ENCODE measurements at places on chromosomes 11 and 22. TPM values are rescaled to one million over a fixed set of nuclear protein-coding genes. Genes with fewer than 3 reads are reported as not detected.
A peak's percentile ranks its signal among the peaks of the same experiment; 100 is the strongest.

Gene TYR
- total RNA-seq = not detected

Gene SCGB1D1
- not detected for total RNA-seq

Gene SCYL1
- 54.3 TPM for total RNA-seq

Gene PRRG4
- 9.7 TPM for total RNA-seq

DNA sequence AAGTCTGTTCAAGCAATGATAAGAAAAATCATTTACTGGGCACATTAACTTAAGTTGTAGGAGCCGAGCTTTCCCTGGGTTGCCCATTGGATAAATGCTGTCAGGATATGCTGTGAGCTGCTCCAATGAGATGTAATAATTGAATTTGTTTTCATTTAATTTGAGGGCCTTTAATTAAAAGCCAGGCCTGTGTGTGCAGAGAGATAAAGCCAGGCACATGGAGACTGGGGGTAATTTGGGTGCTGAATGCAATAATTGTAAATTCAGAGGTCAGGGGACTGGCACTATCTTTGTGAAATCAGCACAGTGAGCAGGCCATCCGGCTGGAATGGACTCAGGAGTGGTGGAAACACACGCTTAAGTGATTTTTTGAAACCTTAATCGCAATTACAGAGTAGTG, 125.8 kb downstream of the OPCML start:
- no peak overlapping the region for H3K4me3 ChIP-seq
- DNase-seq = no peak
- H3K4me1 ChIP-seq = no peaks in the 10 kb centered on the region
- H3K36me3 ChIP-seq = no peaks in the 10 kb centered on the region
- H3K27me3 ChIP-seq = no peaks in the 10 kb centered on the region
- no peak overlapping the region for H3K27ac ChIP-seq

DNA sequence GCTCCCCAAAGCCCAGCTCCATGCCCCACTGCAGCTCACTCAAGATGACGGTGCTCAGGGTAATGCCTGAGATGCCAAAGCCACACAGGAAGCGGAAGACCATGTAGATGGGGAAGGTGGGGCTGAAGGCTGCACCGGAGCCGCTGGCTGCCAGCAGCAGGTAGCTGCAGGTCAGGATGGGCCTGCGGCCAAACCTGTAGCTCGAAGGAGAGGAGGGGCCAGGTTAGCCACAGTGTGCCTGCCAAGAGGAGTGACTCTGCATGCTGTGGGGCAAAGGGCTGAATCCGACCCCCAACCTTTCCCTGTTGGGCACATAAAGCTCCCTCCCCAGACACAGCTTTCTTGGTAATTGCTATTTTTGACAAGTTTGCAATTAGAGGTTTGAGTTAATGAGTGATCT, 14.9 kb upstream of the SLC22A6 start:
- no peak overlapping the region for H3K27ac ChIP-seq
- no peak for DNase-seq
- H3K4me1 ChIP-seq = no peaks in the 10 kb centered on the region

GRCh38 chr11:41384329-41384728, 75.1 kb downstream of the LRRC4C start:
- no peak for DNase-seq
- no peaks in the 10 kb centered on the region for H3K4me1 ChIP-seq
- H3K4me3 ChIP-seq = no peak overlapping the region
- H3K27me3 ChIP-seq = no peaks in the 10 kb centered on the region
- H3K27ac ChIP-seq = no peak overlapping the region

DNA sequence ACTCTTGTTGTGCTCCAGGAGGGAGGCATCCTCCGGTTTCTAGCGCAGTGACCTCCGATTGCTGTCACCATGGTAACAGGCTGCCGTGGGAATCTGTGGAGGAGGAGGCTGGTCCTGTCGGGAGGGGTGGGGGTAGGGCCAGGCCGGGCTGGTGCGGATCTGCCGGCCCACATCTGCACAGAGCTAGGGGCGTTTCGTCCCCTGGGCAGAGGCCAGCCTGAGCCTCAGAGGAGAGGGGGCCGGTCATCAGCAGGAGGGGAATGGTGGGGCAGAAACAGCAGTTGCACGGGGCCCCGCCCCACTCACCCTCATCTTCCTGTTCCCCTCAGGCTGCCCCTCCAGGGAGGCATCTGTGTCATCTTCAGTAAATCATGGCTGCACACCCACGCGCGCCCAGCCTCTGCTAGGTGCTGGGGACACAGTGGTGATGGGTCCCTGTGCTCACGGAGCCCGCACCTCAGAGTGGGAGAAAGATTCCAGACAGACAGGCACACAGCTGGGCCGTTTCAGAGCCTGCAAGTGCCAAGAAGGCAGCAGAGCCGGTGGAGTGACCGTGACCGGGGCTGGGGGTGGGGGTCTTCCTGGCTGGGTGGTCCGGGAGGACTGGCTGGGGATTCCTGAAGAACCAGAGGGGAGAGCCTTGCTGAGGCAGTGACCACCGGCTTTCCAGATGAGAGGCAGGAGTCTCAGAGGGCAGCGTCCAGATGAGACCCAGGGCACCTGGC, 120.5 kb downstream of the CACNA1I start:
- H3K27me3 ChIP-seq = peaks cover 49% of the 10 kb centered on the region
- no peak overlapping the region for H3K27ac ChIP-seq
- H3K4me1 ChIP-seq = peaks cover 4% of the 10 kb centered on the region
- no peaks in the 10 kb centered on the region for H3K36me3 ChIP-seq

GRCh38 chr11:45165806-45166603, 19.6 kb downstream of the PRDM11 start:
- no peak for DNase-seq
- H3K4me3 ChIP-seq = no peak overlapping the region
- H3K27ac ChIP-seq = no peak overlapping the region
- no peaks in the 10 kb centered on the region for H3K27me3 ChIP-seq
- peaks cover 18% of the 10 kb centered on the region for H3K4me1 ChIP-seq

- peaks cover 3% of the 10 kb centered on the region for H3K27me3 ChIP-seq
- no peaks in the 10 kb centered on the region for H3K4me1 ChIP-seq
- no peak overlapping the region for H3K27ac ChIP-seq
- H3K4me3 ChIP-seq = no peak overlapping the region
These were observed 97.9 kb downstream of the SPATA19 start for GRCh38 chr11:133747409-133747808.

DNA sequence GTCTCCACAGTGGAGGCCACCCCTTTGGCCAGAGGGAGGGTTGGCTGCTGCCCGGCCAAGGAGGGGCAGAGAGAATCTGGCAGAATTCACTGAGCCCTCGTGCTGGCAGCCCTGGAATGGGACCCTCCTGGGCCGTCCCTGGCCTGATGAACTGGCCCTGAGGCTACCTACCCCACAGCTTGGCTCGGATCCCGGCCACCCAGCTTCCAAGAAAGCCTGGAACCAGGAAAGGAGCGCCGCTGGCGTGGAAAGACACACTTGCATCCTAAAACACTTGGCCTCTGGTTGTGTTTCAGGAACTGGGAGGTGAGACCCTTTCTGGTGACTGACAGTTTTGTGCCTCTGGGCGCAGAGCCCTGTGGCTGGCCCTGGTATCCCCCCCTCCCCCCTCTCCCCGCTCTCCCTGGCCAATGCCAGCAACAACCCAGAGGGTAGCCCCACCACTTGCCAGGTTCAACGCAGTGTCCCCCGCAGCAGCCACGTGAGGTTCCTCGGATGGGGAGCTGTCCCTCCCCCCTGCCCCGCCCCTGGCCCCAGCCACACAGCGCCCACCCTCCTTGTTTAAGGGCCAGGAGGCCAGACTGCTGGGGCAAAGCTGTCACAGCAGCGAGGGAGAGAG, 693 bp downstream of the NFAM1 start:
- no peak for DNase-seq
- H3K4me3 ChIP-seq = no peak overlapping the region
- no peak overlapping the region for H3K27ac ChIP-seq
- no peaks in the 10 kb centered on the region for H3K36me3 ChIP-seq
- no peaks in the 10 kb centered on the region for H3K27me3 ChIP-seq

DNA sequence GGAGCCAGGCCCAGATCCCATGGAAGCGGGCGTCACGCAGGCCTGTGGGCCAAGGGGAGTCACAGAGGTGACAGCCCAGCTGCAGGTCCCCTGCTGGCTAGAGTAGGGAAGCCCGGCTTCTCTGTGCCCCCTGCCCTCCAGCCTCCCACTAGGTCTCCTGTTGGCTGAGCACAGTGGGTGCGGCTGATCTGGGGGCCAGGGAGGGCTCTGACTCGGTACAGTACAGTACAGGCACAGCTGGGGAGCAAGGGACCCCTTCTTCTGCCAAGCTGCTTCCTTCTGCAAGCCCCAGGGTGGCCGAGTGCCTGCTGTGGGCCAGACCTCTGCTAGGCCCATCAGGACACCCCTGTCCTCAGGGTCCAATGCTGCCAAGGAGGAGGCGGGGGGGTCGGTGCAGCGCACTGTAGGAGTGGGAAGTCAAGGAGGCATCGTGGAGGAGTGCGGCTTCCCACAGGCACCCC, 10.1 kb downstream of the SUSD2 start:
- no peak overlapping the region for H3K4me3 ChIP-seq
- peaks cover 2% of the 10 kb centered on the region for H3K4me1 ChIP-seq
- no peaks in the 10 kb centered on the region for H3K27me3 ChIP-seq
- H3K27ac ChIP-seq = peak overlapping the region; percentile 15

DNA sequence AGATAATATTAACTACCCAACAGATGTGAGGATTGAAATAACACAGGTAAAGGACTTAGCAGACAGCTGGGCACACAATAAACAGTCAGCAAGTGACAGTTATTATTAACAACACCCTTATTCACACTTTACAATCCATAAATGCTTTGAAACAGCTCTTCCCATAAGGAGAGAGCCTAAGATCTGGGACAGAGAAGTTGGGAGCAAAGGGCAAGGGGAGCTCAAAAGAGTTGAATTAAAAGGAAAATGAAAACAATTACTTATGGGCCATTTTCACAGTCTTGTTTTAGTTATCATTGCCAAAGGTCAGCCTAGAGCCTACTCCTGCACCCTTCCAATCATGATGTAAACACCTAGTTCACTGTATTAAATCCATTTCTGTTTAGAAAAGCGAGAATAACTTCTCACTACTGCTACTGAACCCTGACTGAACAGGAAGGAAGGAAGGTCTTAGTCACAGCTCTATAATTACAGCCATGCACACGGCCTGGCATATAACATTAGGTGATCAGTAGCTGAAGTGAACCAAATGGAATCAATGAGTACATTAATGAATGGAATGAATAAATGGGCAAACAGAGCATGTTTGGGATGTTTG, 111.3 kb downstream of the PLEKHA7 start:
- no peak for DNase-seq
- H3K27ac ChIP-seq = no peak overlapping the region
- no peak overlapping the region for H3K4me3 ChIP-seq
- peaks cover 19% of the 10 kb centered on the region for H3K4me1 ChIP-seq
- H3K36me3 ChIP-seq = no peaks in the 10 kb centered on the region

DNA sequence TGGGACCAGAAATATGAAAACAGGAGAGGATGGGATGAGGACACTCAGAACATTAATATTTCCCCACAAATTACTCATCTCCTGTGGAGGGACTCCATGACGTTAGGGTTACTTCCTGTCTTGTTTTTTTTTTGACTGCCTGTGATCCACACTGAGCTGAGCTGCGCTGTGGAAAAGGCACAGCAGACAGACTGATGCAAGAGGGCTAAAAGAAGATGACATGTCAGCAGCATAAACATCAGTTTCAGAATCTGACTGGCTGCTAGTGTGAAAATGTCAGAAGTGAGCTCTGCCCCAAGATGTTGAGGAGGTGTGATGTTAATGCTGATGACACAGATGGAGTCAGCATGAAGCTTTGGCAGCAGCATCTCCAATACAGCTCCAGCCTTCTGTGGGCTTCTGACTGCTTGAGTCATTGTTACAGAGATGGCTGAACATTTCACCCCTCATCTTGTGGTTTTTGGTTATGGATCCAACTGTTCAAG, 286.8 kb downstream of the BLID start:
- DNase-seq = peak; percentile 40
- H3K36me3 ChIP-seq = no peaks in the 10 kb centered on the region
- H3K4me1 ChIP-seq = peaks cover 4% of the 10 kb centered on the region
- H3K27me3 ChIP-seq = no peaks in the 10 kb centered on the region
- H3K27ac ChIP-seq = no peak overlapping the region

- no peaks in the 10 kb centered on the region for H3K4me1 ChIP-seq
- H3K36me3 ChIP-seq = no peaks in the 10 kb centered on the region
- no peak for DNase-seq
- H3K27me3 ChIP-seq = no peaks in the 10 kb centered on the region
- H3K27ac ChIP-seq = no peak overlapping the region
- no peak overlapping the region for H3K4me3 ChIP-seq
These were observed 26.1 kb upstream of the APLP2 start for GRCh38 chr11:130043575-130043974.

DNA sequence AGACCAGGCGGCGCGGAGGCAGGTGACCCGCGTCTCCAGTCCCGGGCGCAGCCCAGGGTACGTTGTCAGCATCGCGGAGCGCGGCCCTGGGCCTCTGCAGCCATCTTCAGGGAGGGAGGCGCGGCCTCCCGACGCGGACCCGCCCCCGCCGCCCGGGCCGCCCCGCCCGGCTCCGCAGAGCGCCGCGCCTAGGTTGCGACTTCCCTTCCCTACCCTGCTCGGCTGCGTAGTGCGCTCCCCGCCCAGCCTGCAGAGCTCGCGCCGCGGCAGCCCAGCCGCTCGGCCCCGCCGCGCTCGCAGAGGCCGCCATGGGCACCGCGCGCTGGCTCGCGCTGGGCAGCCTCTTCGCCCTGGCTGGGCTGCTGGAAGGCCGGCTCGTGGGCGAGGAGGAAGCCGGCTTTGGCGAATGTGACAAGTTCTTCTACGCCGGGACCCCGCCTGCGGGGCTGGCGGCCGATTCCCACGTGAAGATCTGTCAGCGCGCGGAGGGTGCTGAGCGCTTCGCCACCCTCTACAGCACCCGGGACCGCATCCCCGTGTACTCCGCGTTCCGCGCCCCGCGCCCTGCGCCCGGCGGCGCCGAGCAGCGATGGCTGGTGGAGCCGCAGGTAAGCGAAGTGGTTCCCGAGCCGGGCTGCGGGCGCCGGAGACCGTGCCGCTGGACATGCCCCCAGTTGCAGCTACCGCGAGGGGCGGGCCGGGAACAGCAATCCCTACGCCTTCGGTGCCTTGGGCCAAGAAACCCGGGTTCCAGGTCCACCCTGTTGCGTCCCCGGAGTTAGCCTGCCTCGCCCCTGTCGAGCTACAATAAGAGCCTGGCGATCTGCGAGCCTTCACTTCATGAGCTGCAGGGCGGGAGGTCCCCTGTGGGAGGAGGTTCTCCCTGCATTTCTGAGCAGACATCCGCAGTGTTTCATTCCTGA, at the start of gene ENDOD1:
Gene ENDOD1, plus strand, starts transcription at position 227 of the 923 bp plus-strand sequence. Its CDS starts 82 bp downstream, at position 309.
- DNase-seq = peak; percentile 91
- H3K4me1 ChIP-seq = peaks cover 10% of the 10 kb centered on the region
- H3K27ac ChIP-seq = peak within 1 kb of the TSS; percentile 88
- H3K4me3 ChIP-seq = peak within 1 kb of the TSS; percentile 76
- no peaks in the 10 kb centered on the region for H3K27me3 ChIP-seq

DNA sequence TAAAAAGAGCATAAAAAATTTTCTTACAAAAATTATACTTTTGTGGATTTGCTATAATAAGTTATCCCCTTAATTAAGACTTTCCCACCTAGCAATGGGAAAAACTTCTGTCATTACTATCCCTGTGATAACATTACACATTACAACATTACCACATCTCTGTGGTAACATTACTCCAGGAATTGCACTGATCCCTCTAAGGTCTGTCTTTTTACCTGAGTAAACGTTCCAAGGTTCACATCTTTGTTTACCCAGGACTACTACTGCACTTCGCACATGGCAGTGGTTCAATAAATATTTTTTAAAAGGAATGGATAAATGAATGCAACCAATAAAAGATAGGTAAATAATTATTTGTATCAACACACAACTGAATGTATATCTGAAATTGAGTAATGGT, 92.4 kb upstream of the NOX4 start:
- no peak overlapping the region for H3K27ac ChIP-seq
- no peaks in the 10 kb centered on the region for H3K4me1 ChIP-seq
- H3K4me3 ChIP-seq = no peak overlapping the region
- no peaks in the 10 kb centered on the region for H3K36me3 ChIP-seq
